RCC 7860 (cell line): ENCODE measurements at places on chromosomes 12 and 14.

DNA sequence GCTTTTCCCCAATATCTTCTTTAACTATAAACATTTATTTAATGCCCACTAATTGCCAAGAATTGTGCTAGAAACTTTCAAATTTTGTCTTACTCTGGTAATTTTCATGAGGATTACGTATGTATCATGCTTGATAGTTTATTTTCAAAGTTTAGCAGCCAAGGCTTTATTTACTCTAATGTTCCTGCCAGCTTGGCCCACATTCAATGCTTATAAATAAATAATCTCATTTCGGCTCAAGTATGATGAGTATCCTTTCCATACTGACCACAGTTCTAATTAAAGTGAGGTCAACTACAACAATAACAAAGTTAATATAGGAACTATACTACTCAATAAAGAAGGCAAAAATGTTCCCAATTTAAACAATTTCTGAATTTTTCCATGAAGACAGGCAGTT is 259.2 kb downstream of the MED13L start:
- DNase-seq = no peak

GRCh38 chr14:34229140-34229539 is 232.9 kb downstream of the SPTSSA start:
- DNase-seq = no peak

DNA sequence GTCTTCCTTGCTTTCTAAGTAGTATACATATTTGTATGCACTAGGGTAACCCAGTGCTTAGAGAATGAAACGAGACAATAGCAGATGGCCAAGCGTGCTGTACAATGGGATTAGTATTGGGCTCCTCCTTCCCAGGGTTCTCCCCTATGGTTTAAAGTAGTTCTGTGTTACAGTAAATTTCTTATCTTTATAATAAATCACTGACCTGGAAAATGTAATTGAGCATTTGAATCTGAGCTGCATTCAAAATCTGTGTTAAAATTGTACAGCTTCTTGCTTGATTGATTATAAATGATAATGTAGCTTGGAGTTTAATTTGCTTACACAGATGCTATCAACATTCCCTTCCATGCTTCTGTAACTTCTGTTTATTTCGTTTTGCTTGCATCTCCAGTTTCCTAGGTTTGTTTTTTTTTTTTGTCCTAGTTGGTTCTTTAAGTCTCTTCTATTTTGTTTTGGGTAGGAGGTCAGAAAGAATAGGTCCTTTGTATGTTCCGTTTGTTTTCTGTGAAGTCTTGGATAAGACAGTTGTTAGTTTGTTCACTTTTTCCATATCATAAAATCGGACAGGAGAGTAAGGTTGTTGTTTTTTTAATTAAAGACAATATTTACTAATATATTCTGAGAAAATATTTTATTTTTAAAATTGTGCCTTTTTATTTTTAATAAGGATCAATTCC is 171.2 kb downstream of the ERC1 start:
- DNase-seq = no peak

DNA sequence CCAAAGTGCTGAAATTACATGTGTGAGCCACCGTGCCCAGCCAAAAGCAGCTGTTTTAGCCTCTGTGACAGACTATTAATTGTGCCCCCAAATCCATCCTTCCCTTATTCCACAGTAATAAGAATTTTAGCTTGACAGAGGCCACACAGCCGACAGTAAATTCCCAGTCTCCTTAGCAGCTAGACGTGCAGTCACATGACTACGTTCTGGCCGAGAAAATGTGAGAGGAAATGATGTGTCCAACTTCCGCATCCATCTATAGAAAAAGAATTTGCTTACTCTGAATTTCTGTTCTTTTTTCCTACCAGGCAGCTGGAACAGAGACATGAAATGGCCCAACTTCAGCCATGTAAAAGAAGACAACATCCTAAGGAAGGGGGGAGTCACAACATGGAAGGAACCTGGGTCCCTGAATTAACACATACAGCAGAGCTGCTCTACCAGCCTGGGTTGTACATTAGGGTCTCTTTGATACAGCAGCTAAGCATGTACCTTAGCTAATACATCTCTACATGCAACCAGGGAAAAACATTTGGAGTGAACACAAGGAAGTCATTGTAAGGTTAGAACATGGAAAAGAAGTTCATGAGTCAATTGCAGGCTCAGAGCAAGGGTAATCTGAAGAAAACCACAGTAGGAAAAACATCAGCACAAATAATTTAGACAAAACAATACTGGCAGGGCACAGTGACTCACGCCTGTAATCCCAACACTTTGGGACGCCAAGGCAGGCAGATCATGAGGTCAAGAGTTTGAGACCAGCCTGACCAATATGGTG is 35.5 kb downstream of the CIT start:
- DNase-seq = no peak

- DNase-seq = no peak
These were observed 42.6 kb upstream of the CHGA start for GRCh38 chr14:92880351-92880750.

DNA sequence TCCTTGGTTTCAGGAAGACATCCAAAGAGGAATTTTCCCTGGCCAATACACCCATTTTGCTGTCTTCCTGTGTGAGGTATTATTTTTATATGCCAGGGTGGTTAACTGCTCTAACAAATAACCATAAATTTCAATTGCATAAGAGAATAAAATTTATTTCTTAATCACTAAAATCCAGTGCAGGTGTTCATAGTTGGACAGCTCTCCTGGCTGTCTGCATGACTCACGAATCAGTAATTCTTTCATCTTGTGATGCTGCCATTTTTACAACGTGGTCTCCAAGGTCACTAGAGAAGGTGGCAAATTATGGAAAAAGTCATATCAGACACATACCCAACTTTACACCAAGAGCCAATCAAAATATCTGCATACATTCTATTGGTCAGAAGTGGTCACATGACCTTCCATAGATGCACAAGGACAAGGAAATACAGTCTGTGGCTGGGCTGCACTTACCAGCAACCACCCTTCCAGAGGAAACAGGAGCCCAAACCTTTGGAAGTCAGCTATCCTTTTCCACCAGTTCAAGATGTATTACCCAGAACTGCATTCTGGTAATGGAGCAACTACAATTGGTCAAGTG is 193.5 kb upstream of the PLEKHG7 start:
- DNase-seq = no peak

DNA sequence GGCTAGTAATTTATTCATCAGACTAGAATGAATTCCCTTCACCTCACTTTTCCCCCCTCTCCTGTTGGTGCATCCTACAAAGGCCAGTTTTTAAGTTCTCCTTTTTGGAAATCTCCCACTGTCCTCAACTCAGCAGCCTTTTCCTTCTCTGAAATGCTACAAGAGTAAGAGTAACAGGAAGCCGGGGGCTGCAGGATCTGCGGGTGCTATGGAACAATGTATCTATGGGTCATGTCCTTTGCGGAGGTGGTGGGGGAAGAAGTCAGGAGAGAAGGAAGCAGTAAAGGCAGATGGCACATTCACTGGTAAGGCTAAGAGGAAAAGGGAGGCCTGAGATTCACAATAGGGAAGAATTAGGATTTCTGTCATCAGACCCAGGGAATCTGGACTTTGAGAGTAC is 22.2 kb upstream of the TESC start:
- DNase-seq = no peak

DNA sequence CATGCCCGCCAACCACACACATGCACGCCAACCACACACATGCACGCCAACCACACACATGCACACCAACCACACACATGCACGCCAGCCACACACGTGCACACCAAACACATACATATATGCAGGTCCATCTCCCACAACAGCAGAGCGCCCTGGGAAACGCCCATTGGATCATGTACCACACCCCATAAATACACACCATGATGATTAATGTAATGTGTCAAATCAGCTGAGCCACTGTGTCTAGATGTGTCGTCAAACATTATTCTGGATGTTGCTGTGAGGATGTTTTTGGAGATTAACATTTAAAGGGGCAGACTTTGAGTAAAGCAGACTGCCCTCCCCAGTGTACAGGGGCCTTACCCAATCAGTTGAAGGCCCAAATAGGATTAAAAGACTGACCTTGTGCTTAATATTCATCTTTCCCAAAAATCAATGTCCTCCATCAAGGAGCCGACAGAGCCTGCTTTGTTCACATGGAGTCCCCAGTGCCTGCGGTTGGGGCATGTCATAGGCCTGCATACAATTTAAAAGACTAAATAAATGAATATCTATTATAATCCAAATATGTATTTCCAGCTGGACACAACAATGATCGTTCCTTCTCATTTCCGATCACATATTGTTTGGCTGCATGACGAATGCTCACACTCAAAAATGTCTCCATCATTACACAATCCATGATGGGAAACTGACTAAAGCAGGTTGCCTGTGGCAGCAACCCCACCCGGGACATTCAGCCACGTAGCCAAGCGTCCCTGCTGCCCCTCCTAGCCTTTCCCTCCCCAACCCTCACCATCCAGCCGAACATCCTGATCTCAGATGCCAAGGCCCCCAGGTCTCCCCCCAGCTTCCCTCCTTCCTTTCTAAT is 23.2 kb upstream of the BDKRB2 start:
- no peak for DNase-seq
